ENCODE measurements at places on chromosomes 5 and 9.

DNA sequence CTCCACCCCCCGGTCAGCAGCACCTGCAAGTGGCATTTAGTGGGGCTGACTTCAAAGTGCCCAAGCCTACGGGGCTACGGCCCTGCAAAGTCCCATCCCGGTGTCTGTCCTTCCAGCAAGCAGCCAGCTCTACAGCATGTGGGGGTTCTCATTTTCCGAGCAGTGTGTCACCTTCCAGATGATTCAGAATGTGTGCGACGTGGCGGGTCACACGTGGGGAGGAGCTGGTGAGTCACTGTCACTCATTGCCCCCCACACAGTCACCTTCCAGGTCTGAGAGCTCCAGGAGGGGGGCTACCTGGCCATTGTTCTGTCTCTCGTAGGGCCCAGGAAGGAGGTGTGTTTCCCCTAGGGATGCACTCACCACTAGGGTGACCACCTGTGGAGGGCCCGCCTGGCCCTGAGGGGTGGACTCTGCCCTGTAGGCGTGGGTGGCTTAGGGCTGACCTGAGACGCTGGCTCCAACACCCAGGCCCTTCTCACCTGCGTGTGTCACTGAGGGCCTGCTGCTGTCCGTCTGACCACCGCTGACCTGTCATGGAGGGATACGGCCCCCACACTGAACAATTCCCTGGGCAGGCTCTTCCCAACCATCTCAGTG lies 70.2 kb downstream of the SEMA4D start:
- DNase-seq, result no peak

DNA sequence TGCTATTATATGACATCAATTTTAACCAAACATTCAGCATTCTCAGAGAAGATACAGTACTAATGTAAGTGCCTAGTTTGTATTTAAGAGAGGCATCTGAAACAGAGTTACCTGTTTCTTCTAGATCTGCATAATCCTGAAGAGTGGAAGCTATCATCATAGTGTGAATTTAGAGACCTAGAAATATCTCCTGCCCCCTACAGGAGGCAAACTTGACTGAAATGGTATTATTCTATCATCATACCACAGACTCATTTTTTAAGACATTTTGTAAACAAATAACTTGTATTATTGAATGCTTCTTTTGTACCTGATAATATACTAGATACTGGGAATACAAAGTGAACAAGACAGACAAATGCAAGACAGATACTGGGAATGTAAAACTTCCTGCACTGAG lies 216.8 kb upstream of the RPS23 start:
- DNase-seq, result no peak

DNA sequence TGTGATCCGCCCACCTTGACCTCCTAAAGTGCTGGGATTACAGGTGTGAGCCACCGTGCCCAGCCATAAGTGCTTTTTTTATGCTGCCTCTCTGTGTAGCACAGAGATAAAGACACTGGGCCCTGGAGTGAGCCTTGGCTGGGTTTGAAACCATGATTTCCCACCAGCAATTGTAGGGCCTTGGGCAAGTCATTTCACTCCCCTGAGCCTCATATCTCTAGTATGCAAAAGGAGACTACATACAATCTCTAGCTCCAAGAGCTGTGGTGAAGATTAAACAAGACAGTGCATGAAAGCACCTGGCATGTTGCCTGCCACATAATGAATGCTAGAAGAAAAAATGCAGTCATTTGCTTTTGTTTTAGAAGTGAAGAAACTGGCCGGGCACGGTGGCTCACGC lies 3.9 kb downstream of the FABP6 start:
- no peak for DNase-seq

DNA sequence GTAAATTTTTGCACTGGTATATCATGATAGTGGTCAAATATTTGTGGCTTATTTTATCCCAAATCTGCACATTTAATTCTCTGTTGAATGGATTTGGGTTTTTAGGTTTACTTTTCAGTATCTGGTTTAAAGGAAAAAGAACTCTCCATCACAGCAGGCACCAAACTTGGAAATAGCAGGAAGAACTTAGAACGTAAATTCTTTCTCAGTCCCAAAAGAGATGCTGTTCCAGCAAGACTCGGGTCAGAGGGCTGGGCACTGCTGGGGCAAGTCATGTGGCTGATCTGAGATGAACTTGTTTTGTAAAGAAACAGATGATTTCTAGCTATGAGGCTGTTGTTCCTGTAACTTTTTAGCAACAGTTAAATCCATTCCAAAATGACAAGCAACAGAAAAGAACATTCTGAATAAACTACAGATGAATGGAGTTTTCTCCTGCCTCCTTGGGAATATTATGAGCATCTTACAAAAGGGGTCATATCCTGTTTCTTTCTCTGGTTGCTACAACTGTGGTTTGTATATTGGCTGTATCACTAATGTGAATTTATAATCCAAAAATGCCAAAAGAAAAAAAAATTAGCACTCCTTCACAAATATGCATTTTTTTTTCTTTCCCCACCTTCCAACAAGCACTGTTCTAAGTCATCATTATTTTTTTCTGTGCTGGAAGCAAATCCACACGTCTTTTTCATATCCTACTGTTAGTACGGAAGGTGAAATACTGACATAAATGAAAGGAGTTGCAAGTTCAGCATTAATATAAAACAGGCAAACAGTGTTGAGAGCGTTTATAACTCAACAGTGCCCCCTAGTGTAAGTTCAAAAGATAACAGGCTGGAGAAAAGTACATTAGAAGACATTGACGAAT lies 31.1 kb downstream of the OR2K2 start:
- DNase-seq, result peak; percentile 92

DNA sequence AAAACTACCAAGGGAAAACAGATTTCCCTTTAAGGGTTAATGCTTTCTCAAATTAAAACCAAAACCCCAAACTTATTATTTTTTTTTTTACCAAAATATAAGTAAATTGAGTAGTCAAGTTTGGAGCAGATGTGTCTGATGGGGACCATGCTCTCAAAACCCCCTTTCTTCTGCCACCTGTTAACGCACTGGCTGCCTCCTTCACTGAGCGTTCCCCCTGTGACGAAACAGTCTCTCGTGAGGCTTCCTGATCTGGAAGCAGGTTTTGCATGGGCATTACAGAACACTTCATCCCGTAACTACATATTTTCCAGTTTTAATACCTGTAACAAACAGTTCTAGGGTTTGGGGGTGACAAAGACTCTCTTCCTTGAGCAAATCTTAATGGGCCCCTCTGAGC lies 59.4 kb downstream of the ANKH start:
- no peak for DNase-seq

- peak; percentile 32 for DNase-seq
Measured at GRCh38 chr9:4059437-4059836, 240.4 kb downstream of the GLIS3 start.

GRCh38 chr5:141514330-141515133 lies 25.7 kb downstream of the PCDHGC5 start:
- no peak for DNase-seq

- DNase-seq, result no peak
Measured at GRCh38 chr5:169229342-169229892, 71.5 kb downstream of the SLIT3 start.

DNA sequence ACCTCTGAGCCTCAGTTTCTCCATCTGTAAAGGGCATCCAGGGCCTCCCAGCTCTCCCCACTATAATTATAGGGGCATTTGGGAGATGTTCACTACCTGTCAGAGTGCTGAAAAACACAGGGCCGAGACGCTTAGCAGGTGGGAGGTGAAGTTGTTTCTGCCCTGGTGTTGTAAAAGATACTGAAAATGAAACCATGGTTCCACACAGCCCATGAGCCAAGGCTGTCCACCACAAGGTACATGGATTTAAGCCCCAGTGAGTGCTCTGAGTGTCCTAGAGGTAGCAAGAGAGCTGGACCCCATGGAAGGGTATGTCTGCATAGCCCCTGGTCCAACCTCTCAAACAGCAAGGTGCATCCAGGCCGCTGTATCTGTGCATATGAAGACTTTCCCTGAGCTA lies 137.5 kb downstream of the C5orf15 start:
- no peak for DNase-seq

DNA sequence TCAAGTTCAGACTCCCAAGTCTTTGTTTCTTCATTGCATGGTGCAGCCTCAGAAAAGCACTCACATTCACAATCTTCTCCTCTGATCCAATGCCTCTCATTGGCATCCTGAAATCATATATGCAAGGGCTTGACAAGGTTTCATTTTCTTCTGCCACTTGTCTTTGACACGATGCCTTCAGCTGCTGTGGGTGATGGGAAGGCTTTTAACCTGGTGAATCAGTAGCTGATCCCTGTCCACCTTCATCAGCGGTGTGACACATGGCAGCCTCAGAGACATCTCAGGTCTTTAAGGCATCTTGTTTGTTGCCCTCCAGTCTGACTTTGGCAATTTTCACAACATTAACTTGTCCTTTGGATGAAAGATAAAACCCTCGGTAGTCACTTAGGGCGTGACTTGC lies 147.2 kb downstream of the PRELID2 start:
- DNase-seq, result no peak

DNA sequence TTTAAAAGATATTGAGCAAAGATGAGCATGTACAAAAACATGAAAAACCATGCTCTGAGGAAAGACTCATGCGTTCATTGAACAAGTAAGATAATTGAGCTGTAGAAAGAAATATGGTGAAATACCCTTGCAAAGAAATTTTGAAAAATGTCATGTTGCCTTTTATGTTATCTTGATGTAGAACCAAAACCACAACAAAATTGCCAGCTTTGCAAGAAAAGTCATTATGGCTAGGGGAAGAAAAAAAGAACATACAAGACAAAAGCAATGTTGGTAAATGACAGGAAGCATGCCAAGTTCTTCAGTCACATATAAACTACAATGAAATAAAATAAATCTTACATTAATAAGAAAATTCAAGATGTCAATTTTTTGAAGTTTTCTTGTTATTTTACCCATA lies 368.0 kb downstream of the IRX1 start:
- DNase-seq, result no peak

DNA sequence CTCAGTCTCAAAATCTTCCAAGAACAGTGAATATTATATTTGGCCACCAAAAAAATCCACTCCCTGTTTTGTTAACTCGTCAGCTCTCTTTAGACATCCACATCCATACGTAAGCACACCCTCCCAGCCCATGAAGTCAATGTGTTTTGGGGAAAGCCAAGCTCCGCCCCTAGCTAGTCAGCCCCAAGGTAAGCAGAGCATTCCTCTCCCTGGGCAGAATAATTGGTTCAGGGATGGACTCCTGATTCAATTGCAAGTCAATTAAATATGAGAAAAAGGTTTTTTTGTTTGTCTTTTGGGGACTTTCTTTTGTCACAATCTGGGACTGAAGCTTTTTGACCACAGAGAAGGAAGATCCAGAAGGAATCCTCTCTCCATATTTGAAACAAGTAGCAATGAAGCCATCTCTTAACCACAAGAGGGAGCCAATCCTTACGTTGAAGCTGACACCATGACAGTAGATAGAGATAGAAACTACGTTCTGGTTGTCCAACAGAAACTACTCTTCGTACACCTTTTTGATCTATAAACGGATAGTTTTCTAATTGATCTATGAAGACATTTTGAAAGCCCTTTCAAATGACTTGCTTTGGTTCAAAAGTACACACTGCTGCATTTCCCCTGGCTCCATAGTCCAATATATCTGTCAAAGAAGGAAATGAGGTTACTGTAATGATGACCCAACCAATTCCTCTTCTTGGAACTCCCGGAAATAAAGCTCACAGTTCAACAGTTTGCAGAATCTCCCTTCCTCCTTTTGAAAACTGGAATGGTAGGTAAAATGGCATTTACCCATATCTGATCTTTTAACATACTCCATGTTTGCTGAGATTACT lies 166.4 kb downstream of the TLE1 start:
- peak; percentile 81 for DNase-seq

- peak; percentile 70 for DNase-seq
Measured at GRCh38 chr9:131116281-131117120, 8.9 kb upstream of the NUP214 start.

DNA sequence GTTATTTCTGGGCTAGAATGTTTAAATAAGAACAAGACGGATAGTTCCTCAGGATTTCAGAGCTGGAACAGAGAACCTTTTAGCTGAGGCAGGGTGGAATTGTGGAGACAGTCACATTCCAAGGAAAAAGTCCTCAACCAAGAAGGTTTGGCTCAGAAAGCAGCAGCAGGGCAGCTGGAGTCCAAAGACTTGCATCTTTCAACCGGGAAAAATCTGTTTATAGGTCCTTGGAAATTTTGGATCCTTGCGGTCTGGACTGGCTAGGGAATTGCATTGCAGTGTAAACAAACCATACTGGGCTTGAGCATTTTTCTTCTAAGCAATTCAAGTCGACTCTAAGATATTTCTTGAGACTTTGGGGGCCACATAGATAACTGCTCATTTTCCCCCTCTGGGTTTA lies 40.8 kb upstream of the HMHB1 start:
- peak; percentile 7 for DNase-seq

DNA sequence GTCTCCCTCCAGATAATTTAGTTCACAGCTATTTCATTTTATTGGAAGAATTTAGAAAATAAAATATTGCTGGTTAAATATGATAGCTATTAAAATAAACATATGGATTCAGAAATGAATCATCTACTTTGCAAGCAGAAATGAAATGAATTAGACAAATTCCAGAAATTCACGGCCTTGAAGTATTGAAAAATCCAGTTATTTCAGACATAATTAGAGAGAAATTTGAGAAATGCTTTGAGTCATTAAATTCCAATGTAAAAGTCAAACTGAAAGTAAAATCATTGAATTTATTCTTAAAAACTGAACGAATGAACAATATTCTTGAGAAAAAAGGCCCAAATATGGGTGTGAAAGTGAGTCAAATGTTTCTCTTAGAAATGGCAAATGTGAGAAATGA lies 632.6 kb upstream of the EDIL3 start:
- no peak for DNase-seq

- no peak for DNase-seq
Measured at GRCh38 chr9:107895501-107896001, 406.0 kb upstream of the KLF4 start.

DNA sequence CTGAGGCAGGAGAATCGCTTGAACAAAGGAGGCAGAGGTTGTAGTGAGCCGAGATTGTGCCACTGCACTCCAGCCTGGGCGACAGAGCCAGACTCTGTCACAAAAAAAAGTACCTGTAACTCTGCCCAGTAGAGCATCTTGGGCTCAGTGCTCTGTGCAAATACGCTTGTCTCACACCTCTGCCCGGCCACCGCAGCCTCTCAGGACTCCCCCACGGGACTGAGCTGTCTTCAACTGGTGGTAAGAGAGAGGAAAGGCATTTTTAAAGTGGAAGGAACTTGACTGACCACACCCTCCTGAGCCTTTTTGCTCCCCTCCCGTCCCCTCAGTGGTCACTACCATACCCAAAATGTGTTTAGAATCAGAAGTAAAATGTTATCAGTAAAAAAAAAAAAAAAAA lies 174.3 kb upstream of the PIK3R1 start:
- peak; percentile 49 for DNase-seq

GRCh38 chr9:21234153-21234687 lies 5.6 kb downstream of the IFNA14 start:
- DNase-seq, result no peak

DNA sequence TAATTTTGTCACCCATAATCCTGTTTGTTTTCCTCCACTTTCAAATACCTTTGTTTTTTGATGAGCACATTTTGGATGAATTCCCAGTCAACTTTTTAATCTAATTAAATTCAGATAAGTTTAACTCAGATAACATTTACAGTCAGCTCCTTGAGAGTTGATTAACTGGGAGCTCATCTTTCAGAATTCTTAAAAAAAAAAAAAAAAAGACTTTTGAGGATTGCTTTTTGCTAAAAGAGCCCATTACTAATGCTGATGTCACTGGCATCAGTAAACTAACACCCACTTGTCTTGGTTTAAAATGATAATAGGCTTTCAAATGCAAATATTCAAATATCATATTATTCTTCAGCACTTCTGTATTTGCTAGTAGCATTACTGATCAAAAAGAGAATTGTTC lies 47.1 kb upstream of the NFIB start:
- no peak for DNase-seq
